Effector CD8-positive, alpha-beta T cell (primary cell): ENCODE measurements at places on chromosomes 16 and 17.

DNA sequence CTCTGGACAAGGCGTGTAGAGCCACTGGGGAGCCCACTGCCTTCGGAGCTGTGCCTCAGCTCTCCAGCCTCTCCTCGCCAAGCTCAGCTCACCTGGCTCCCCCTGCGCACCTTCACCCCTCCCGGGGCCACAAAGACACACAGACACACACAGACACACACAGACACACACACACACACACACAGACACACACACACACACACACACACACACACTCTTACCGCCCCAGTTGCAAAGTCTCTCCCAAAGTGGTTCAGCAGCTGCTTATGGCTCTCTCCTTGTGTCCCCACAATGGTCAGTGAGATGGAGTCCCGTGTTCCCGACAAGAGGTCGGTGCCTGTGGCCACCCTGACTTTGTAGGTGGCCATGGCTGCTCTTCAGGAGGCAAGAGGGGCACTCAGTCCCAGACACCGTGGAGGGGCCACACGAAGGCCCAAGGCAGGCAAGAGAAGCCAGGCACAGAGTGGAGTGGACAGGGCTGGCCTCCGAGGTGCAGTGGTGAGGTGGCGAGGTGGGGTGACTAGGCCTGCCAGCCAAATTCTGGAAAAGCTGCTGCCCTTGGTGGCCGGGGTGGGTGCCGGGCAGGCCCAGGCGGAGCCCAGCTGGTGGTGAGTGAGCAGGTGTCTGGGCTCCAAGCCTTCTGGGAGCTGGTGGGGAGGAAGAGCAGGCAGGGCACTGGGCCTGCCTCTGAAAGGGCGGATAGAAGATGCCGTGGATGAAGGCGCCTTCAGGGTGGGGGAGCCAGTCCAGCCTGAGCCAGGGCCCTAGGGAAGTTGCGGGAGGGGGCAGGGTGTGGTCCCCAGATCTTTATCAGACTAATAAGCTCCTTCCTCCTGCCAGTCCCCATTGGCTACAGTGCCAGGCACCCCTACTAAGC, at the start of gene ALOX12B:
Gene ALOX12B (minus strand): TSS at position 642 of the 877 bp plus-strand sequence. CDS start 274 bp downstream, at position 368.
- no peak for DNase-seq

- DNase-seq: no peak
Observed at GRCh38 chr17:66250686-66251085, 21.5 kb upstream of the APOH start.

DNA sequence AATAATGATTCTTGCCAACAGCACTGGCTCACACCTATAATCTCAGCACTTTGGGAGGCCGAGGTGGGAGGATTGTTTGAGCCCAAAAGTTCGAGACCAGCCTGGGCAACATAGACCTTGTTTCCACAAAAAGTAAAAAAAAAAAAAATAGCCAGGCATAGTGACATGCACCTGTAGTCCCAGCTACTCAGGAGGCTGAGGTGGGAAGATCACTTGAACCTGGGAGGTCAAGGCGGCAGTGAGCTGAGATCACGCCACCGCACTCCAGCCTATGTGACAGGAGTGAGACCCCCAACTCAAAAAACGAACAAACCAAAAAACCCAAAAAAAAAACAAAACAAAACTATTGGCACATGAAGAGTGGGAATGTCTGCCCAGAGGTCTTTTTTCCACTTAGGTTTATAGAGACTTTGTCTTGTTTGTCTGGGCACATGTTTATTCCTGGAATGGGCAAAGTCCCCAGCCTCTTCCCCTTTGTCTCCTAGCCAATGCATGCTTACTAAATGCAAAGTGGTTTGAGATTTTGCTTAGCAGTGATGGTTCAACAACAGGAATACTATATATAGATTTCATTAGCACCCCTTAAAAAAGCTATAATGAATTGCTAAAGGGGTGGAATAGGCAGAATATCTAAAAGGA, 25.9 kb downstream of the NMT1 start:
- DNase-seq: no peak

DNA sequence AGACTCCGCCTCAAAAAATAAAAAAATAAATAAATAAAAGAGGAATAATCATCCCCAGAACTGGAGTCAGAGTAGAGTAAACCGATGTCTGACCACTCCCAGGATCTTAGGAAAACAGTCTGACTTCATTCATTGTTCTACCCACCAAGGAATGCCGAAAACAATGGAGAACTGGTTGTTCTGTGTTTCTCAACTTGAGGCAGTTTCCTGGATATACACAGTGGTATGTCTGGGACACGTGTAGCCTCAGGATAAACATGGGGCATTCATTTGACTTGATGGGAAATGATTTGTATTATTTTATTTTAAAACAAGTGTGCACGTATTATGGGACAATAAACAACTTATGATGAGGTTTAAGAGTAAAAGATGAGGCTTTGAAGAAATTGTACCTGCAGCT, 32.8 kb upstream of the PAFAH1B1 start:
- no peak for DNase-seq

DNA sequence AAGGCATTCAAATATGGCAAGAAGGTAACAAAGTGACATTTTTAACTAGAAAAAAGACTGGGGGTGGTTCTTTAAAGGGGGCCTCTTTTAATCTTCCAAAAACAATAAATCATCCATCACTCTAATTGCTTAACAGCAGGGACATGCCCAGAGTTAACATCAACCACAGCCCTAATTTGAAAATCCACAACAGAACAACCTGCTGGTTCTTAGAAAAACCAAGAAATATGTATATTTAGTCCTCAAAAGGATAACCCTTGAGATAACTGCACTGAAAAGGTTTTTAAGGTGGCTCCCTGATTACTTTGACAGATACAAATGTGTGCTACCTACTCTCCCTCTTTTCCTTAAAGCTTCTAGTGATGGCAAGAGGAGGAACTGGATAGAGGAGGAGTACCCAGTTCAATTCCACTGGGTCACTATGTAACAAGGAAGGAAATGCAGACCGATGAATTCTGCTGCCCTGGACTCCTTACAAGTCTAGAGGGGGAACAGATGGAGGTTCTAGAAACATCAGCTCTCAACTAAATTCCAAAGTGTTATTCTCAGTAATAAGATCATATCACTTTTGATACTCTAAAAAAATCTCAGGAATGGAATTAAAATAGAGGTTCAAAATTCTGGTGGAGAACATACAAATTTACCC, 54.3 kb downstream of the N4BP1 start:
- DNase-seq: no peak

- DNase-seq: no peak
Observed at GRCh38 chr16:24253192-24253591, 2.9 kb upstream of the CACNG3 start.

DNA sequence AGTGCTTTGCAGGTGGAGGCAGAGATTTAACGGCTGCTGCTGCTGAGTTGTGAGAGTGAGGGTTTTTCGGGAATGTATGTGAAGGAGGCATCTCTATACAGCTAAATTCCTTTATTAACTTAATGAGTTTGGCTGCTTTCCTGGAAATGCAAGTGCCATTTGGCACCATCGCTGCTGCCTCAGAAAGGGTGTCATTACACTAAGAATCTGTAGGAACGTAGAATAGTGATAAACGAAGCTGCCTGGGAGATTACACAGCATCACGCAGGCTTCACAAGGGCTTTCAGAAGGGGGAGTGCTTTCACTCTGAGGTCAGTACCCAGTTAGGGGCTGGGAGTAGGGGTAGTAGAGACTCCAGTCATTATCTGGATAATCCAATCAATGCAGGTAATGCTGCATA, 14.1 kb upstream of the NLRP1 start:
- no peak for DNase-seq

GRCh38 chr17:79943347-79944241, 92.1 kb downstream of the TBC1D16 start:
- no peak for DNase-seq

GRCh38 chr16:14301169-14302030, 230.3 kb downstream of the MRTFB start:
- DNase-seq: peak; percentile 41

DNA sequence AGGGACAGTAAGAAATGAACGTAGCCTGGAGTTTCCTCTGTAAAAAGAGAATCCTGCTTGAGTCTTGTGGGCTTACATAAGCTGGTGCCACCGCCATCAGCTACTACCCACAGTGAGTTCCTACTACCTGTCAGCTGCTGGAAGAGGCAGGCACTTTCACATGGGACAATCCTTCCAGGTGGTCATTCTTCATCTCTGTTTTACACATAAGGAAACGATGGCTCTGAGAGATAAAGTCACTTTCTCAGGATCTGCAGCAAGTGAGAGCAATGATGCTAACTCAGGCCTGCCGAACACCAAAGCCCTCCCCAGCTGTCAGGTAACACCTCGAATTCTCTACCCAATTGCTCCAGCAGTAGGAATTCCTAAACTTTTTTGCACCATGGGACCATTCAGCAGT, 26.6 kb downstream of the PIK3R5 start:
- DNase-seq: no peak

DNA sequence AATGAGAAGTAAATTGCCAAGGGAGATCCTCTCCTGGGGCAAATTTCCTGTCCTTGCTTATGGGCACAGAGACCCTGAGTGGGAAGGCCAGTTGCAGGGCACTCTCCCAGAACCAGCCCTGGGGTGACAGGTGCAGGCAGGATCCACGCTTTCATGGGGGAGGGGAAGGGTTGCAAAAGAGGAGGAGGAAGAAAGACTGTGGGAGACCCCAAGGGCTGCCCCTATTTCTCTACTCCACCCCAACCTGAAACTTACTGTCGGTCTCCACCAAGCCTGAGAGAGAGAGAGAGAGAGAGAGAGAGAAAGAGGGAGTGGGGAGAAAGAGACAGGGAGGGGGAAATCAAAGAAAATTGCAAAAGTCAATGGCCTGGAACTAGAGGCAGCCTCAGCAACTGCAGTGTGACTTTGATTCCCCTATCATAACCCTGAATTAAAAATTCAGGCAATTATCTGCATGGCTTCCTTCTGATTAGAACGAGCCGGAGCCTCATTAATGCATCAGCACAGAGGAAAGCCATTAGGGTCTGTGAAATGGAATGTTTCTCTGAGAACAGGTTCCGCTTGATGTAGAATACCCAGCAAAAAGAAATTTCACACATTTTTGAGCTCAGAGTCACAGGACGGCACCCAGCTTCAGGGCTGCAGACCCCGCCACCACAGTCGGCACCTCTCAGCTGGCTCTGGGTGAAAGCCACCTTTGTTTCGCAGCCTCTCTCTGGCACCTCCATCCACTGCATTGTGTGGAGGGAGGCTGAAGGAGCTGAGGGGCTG, 45.1 kb upstream of the HNF1B start:
- no peak for DNase-seq

- DNase-seq: no peak
Observed at GRCh38 chr16:55527885-55528284, 19.0 kb downstream of the LPCAT2 start.

- DNase-seq: no peak
Observed at GRCh38 chr17:10316801-10317542, 55.8 kb downstream of the MYH13 start.

DNA sequence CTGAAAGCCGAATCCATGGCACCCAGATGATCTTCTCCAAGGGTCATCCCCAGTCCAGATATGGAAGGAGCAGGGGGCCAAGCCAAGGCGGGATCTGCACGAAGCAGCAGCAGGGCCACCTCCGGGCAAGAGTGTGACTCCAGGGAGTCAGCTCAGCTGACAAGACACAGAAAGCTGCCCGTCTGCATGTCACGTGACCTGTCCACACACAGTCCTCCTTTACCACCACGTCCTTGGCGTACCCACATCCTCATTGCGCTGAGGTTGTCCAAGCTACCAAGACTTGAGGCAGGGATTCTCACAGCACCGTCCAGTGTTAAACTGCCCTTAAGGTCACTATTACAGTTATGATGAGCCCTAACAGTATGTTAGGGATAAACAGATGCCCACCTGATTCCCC, 11.3 kb upstream of the CYTH1 start:
- no peak for DNase-seq

DNA sequence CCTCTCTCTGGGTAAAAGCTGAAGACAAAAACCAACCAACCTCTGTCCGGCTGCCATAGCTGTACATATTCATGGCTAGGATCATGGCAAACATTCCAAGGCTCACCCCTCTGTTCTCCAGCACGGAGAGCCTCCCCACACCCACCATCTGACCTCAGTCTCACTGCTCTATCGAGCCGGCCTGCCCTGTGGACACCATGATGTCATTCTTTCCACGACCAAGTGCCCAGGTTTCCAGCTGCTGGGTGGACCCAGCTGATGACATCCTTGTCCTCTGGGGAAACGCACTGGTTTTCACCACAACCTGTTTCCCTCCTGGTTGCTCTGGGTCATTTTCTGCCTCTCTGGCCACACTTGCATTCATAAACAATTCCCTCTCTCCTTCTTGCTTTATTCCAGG, 67.7 kb downstream of the NDEL1 start:
- no peak for DNase-seq

DNA sequence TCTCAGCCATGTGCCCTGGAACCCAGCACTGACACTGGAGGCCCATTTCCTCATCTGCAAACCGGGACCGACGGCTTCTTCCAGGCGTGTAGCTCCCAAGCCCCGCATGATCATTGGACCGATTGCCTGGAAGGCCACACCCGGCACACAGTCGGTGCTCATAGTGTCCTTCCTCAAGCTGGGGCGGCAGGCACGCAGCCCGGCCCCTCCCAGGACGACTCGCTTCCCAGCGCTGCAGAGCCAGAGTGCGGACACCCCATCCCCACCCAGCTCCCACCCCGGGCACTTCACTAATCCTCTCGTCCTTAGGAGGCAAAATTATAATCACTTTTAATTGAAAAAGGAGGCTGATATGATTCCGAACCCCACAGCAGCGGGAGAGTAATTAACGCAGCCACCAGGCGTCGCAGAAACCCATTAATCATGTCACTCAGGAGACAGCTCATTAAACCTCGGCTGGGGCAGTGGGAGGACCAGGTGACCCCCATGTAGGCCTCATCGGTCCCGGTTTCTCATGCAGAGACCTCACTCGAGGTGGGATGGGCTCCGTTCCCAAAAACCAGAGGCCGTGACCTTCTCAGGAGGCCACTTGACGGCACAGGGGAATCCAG, 33.1 kb downstream of the ZNF469 start:
- no peak for DNase-seq

GRCh38 chr16:84706856-84707255, 7.1 kb downstream of the USP10 start:
- DNase-seq: no peak
